GM12891 (cell line): ENCODE measurements at places on chromosomes 6 and 20.

- no peak for DNase-seq
These were observed 20.4 kb upstream of the DTNBP1 start for GRCh38 chr6:15682965-15683822.

GRCh38 chr6:158755636-158756035 is 63.5 kb downstream of the EZR start:
- no peak for DNase-seq

GRCh38 chr6:95866732-95867131 is 149.0 kb upstream of the FUT9 start:
- no peak for DNase-seq

- DNase-seq: no peak
These were observed 57.9 kb upstream of the FOXO3 start for GRCh38 chr6:108502832-108503231.

DNA sequence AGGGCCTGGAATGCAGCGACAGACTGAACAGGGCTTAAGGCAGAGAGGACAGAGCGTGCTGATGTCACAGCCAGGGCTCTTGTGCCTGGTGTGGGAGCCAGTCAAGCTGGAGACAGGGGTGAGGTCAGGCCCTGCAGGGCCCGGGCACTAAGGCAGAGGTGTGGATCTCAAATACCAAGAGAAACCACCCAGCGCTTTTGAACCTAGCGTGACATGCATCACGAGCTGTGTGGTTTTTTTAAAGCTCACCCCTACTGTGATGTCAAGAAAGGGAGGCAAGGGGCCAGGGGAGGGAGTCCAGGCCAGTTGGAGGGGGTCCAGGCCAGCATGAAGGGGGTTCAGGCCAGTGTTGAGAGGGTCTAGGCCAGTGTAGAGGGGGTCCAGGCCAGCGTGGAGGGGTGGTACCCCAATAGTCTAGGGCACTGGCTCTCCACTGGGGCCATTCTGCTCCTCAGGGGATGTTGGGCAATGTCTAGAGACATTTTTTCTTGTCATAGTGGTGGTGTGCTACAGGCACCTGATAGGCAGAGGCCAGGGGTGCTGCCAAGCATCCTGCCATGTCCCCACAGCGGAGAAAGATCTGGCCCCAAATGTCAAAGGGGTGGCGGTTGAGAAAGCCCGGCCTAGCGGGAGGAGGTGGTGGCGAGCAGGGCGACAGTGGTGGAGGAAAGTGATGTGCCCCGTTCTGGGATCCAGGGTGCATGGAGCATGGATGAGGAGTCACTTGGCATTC is 42.6 kb downstream of the RBM38 start:
- DNase-seq: no peak

DNA sequence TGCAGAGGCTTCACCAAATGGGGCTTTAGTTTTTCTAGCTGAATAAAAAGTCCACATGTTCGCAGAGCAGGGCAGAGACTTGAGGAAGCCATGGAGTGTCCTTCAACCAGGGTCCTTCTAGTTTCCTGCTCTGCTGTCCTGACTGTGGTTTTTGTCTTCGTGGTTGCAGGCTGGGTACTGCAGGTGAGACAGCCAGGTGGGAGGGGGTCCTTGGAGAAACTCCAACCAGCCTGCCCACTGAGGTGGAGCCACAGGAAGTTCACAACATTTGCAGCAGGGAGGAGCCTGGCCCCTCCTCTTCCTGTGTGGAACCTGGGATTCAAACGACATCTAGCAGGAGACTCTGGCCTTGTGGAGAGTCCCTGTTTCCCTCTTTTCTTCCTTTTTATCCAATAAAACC is 68.8 kb upstream of the MYLIP start:
- DNase-seq: no peak

- no peak for DNase-seq
These were observed 11.3 kb downstream of the RAMACL start for GRCh38 chr6:166575205-166575604.

DNA sequence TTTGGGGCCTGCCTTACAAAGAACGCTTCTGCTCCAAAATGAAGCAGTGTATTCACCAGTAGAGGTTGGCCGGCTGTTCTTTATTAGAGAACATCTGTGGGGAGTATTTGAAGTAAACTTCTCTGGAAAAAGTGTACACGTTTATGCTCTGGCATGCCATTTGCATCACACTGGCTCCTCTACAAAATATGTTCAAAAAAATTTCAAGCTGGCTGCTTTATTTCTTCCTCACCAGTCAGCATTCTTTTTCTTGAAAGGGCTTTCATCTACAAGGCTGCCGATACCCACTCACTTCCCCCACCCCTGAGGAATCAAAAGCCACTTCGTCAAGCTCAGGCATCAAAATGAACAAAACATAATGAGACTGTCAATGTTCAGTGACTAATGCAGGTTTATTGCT is 294.1 kb downstream of the TFAP2B start:
- no peak for DNase-seq

GRCh38 chr6:16409531-16410441 is 171.4 kb downstream of the GMPR start:
- DNase-seq: no peak

GRCh38 chr6:11722805-11723631 is 55.6 kb downstream of the ADTRP start:
- DNase-seq: no peak

GRCh38 chr20:47789081-47789763 is 3.9 kb upstream of the SULF2 start:
- DNase-seq: no peak

DNA sequence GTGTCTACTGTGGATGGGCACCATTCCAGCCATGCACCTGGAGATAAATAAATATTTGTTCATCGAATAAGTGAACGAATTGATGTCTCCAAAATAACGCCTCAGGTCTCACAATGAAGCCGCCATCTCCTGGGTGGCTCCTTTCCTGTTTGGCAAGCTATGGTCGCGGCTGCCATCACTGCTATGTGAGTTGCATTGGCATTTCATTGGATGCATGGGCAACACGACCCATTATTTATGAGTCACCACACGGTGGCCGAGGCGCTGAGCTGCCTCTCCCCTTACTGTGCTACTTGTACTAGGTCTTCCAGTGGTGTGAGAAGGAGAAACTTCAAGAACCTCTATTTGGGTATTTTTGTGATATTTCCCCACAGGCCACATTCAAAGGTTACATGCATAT is 21.3 kb upstream of the PDE10A start:
- DNase-seq: no peak

DNA sequence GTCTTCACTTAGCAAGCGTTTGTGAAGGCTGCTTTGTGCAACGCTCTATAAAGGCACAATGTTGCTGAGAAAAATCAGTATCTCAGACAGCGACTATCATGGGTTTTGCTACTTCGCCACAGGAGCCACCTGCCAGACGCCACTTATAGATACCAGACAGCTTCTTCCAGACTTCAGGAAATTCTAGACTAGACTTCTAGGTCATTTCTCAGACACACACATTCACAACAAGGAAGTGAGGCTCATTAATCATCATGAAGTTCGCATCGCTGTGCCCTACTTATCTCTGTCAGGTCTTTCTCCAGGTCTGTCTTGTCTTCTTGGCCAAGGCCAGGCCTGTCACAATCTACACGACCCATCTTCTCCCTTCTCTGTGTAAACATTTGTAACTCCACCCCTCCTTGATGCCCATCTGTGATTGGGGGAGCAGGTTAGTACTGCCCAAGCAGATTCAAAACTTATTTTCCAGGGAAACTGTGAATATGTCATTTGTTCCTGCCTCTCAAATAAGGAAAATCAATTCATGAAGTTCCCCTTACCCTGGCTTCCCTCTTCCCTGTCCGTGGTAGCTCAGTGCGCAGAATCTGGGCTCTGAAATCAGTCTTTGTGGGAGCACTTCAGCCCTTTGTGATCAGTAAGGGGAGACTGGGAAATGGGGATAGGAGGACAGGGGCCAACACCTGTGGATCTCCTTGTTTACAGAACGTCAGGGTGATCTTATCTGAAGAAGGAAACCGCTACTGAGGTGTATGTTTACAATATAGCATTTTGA is 115.5 kb downstream of the TNFAIP3 start:
- DNase-seq: no peak

- DNase-seq: no peak
These were observed 5.8 kb upstream of the GATA5 start for GRCh38 chr20:62481425-62482145.

DNA sequence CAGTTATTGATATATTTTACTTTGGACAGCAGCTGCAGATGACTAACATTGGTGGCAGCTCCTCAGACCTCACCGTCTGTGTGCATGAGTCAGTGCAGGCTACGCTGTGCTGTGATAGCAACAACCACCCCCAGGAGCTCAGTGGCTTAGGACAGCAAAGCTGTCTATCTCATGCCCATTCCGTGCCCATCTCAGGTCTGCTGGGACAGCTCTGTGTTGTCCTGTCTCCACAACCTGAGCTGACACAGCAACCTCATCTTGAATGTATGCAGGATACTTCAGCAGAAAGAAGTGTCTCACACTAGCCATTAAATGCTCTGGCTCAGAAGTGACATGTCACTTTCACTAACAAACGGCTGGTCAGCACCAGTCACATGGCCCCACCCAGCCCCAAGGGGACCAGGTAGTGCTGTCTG is 47.7 kb downstream of the BANF2 start:
- DNase-seq: no peak

- DNase-seq: no peak
These were observed 33.7 kb downstream of the CYP24A1 start for GRCh38 chr20:54140067-54140466.

DNA sequence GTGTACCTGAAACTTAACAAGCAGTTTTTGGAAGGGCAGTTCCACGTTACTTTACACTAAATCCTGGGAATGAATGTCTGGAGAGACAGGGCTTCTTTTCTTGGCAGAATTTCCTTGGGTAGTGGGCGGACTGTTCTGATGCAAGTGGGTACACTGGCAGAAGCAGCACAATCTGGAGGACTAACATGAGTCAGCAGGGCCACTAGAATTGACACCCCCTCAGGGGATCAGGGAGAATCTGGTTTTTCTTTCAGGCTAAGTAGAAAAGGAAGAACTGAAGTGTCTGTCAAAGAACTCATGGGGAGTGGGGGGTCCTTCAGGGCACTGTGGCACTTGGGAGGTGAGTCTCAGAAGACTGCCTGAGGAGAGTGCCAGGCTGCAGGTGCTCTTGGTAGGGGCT is 34.6 kb downstream of the PANK2 start:
- DNase-seq: no peak

GRCh38 chr20:38141204-38141888 is 23.7 kb downstream of the TGM2 start:
- no peak for DNase-seq
